CD4-positive, alpha-beta T cell treated with Interleukin-17A for 4 hours (primary cell): ENCODE measurements at places on chromosomes 4 and X.

GRCh38 chr4:119286377-119287002, 35.4 kb downstream of the FABP2 start:
- DNase-seq = peak; percentile 54

DNA sequence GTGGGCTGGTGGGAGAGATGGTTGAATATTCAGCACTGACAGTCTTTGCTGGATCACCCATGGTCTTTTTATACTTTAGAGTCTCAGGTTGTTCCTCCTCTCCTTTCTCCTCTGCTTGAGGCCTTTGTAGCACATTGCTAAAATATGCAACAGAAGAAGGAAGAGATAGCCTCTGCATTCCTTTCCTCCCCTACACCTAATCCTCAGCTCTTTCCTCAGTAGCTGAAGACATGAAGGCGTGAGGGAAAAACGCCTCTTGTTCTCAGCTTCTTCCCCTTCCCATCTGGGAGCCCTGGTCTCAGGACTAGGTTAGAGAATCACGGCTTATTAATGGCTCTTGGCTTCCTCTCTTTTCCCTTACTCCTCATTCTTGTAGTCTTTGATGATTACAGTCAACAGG, 76.8 kb downstream of the RNF150 start:
- DNase-seq = no peak

GRCh38 chr4:80004319-80004718, 68.7 kb downstream of the ANTXR2 start:
- DNase-seq = no peak

- DNase-seq = no peak
Measured at GRCh38 chr4:79864500-79865200, 208.4 kb downstream of the ANTXR2 start.

DNA sequence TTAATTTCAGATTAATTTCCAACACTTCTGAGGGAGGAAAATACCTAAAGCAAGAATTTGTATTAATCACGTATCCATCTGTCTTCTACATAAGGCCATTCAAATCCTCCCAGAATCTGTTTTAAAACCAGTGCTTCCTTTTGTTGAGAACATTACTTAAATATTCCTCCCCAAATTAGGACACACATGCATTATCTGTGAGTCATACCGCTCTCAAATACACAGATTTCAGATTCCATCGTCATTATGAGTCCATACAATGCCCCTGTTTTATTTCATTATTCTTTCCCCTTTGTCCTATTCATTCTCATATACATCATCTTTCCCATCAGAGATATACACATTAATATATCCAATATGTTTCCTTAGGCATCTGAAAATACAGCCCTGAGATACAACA, 57.3 kb upstream of the PRSS12 start:
- DNase-seq = no peak

GRCh38 chrX:130995439-130995838, 62.7 kb upstream of the ARHGAP36 start:
- no peak for DNase-seq
